ENCODE measurements at places on chromosomes 7 and 10.

- no peak for DNase-seq
Measured at GRCh38 chr7:1672851-1673486, 2.9 kb downstream of the ELFN1 start.

- DNase-seq = no peak
Measured at GRCh38 chr7:101519324-101520023, 109.6 kb downstream of the MYL10 start.

GRCh38 chr10:72561745-72562166 is 64.1 kb downstream of the MICU1 start:
- no peak for DNase-seq

- no peak for DNase-seq
Measured at GRCh38 chr7:148747274-148747673, 48.6 kb downstream of the CUL1 start.

- no peak for DNase-seq
Measured at GRCh38 chr10:92789786-92790185, 58.5 kb upstream of the EXOC6 start.

DNA sequence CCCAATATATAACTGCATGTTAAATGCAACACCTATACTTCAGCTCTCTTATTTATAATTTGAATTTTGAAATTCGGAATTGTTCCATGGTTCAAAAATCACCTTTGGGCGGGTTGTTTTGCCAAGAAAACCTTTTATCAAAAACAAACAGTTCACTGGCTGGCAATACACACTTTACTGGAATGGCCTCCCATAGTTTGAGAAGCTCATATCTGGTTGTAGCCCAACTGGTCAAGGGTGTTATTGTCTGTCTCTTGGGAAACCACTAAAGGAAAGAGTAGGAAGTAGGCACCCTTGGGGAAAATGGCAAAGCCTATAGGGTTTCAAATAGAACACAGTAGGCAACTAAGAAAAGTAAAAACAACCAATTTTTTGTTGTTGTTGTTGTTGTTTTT is 117.9 kb downstream of the HIPK2 start:
- DNase-seq = no peak

DNA sequence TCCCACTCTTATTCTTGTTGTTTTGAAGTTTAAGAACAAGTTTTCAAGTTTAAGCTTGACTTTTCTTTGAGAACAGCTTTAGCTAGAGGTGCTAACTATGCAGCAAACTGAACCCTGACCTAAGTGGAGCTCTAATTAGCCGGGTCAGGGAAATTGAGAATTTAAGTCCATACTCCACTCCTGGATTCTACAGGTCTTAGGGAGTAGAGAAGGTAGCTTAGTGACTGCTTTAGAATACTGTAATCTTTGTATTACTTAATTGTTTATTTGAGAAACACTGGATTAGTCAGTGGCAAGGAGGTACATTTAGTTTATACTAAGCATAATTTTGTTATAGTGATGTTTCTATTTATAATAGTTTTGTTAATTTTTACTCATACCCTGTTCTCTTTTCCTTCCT is 74.6 kb upstream of the STRIP2 start:
- no peak for DNase-seq

- no peak for DNase-seq
Measured at GRCh38 chr10:19592276-19592675, 224.0 kb upstream of the PLXDC2 start.

DNA sequence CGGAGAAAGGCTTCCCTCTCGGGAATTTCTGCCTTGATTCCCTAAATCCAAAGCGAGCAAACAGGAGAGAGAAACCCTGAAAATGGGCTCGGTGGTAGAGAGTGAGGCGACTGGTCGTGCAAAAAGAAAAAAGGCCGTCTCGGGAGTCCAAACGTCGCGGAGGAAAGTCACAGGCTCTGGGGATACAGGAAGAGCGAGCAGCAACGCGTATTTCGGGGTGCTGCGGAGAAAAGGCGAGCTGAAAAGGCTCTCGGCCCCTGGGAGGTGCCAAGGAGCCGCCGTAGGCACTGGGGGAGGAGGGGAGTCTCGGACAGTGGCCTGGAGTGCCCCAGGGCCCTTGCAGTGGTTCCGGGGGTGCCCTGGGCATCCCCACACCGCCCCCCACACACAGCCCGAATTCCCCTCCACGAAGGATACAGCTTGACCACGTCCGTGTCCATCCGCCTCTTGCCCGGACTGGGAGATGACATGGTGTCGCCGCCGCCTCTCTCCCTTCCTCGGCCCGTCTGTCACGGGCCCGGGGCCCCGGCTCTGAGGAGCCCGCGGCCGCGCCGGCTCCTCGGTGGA is 591 bp downstream of the UBE2H start:
- peak; percentile 25 for DNase-seq

DNA sequence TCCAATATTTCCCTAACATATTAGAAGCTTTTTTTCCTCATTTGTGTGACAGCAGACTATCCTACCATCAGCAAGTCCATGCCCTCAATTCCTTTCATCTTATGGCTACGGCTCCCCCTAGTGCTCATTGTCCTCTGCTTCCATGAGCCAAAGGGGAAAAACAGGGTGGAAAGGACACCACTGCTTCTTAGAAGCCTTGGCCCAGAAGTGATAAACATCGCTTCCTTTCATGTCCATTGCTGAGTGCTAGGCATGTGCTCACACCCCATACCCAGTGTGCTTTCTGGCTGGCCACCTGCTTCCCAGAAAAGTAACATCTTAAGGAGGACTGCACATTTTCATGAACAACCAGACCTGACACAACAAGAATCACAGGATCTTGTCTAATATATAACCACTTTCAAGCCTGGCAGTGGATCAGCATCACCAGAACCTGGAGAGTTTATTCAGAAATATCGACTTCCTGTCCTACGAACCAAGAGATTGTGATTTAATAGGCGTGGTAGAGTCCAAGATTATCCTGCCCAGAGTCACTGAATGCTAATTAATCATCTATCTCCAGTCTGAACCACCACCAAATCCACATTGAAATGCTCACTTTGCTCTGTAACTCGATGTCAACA is 650.5 kb upstream of the SORCS1 start:
- DNase-seq = no peak

GRCh38 chr7:28411876-28412662 is at the start of gene CREB5:
TSS of gene CREB5 (plus strand) at chr7:28412518. CDS start at chr7:28412915, 397 bp downstream.
- DNase-seq = no peak

DNA sequence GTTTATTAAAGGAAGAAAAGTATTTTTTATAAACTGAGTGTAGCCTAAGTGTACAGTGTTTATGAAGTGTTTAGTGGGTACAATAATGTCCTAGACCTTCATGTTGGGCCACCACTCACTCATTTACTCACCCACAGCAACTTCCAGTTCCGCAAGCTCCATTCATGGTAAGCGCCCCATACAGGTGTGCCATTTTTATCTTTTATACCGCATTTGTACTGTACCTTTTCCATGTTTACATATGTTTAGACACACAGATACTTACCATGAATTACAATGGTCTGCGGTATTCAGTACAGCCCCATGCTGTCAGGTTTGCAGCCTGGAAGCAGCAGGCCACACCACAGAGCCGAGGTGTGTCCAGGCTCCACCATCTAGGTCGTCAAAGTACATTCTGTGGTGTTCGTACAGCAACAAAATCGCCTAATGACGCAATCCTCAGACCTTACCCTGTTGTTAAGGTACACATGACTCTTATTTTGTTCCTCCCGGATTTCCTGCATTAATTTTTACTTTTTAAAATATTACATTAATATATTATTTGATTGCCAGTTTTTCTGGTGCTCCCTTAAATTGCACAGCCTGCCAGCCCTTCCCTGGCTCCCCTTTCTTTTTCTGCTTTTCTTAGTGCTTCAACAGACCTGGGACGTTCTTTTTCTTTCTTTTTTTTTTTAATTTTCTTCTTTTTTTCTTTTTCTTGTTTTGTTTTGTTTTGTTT is 881 bp upstream of the SSBP1 start:
- DNase-seq = peak; percentile 9

DNA sequence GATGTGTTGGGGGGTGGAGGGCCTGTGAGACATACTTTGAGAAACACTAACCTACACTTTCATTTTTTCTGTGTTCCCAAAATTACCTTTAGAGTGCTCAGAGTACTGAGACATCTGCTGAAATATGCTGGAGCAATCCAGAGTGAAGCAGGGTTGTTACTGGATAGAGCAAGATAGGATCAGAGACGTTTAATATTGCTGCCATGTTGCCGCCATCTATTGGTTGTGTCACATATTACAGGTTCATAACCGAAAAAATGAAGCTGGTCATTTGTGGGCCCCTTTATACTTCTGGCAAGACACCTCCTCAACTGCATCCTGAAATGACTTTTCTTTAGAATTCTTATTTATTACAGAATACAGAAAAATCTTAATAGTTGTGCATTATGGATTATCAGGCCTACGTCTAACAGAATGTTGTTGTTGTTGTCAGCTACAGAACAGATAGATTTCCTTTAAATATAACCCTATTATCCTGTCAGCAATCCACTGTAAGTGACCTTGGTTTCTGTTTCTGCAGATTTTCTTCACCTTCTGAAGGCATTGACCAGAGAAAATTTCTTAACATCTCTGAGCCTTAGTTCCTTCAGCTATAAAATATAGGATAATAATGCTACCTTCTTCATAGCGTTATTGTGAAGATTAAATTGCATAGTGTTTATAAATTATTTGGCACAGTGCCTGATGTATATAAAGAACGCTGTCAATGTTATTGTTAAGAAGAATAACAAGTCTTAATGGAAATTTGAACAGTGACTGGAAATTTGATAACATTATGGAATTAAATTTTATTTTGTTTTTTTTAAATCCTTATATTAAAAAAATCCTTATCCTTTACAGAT is 16.2 kb upstream of the DLD start:
- peak; percentile 29 for DNase-seq

DNA sequence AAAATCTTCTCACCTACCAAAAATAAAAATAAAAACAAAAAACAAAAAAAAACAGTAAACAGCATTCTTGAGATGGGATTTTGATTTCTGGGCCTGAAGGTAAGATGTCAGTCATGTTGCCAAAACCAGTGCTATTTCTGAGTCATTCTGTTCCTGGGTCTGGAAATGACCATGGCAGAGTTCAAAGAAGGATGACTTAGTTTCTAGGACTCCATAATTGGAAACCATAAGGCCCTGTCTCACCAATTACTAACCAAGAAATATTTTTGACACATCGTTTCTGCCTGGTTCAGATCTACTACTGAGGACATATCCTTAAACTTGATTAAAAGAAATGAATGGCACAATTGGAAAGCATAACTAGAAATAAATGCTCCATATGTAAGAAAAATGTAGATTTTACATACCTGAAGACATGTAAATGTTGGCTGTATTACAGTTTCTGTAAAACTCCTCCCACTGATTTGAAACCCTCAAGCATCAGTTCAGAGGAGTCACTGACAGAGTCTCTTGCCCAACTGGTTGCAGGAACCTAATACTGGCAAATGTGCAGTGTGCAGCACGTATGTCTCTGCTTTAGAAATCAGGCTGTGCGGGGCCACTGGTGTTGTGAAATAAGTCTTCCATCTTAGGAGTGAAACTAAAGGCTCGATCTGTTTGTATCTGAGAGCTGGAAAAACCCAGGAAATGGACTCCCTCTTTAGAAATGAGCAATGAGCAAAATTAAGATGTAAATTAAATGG is 84.8 kb upstream of the EGR2 start:
- DNase-seq = no peak

DNA sequence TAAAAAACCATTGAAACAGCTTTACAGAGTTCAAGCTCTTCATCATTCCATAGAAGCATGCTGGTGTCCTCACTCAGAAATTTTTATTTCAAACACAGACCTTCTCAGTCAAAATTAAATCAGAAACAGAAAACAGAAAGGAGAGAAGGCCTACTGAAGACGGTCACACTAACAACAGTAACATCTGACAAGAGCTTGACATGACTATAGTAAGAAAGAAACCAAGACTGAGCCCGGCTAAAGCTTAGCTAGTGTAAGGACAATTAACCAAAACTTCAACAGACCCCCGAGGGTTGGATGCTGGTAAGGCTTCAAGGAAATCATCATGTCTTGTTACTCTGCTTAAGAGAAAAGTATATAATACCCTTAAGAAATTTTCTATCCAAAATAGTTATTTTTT is 38.6 kb downstream of the MTPN start:
- DNase-seq = no peak

DNA sequence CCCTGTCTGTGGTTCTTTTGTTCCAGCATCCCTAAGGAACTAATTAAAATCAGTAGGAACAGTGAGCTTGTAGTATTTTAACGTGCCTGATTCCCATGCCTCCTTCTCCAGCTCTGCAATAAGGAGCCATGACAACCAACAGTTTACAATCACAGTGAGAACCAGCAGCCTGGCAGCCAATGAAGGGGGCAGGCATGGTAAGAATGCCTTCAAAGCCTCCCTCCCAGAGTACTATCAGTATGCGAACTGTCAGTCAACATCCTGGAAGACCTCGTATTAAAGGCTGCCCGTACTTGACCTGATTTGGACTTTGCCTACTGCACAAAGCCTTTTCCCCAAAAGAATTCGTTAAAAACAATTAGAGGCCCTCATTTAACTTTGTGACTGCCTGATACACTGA is 7.7 kb downstream of the ZPBP start:
- no peak for DNase-seq
